ENCODE measurements at places on chromosomes 6 and 20. TPM values are rescaled to one million over a fixed set of nuclear protein-coding genes. Genes with fewer than 3 reads are reported as not detected.

Gene KIAA1755
- 8.1 TPM for polyA plus RNA-seq

Gene ALDH5A1
- polyA plus RNA-seq, result 8.3 TPM

Gene GJA10
- polyA plus RNA-seq, result not detected

Gene IL20RA
- polyA plus RNA-seq, result 30.6 TPM

Gene OLIG3
- not detected for polyA plus RNA-seq

Gene PNPLA1
- 0.06 TPM for polyA plus RNA-seq

Gene MKKS
- polyA plus RNA-seq, result 19.7 TPM

Gene RIPOR3
- 7.5 TPM for polyA plus RNA-seq

Gene RNASET2
- 14.3 TPM for polyA plus RNA-seq

All from forelimb muscle (tissue), 1 donor.